ENCODE measurements at places on chromosomes 6 and 20. TPM values are rescaled to one million over a fixed set of nuclear protein-coding genes. Genes with fewer than 3 reads are reported as not detected.

The SCUBE3 gene
- total RNA-seq = 0.22 TPM

The RAB44 gene
- total RNA-seq = 0.35 TPM

The TMEM217 gene
- total RNA-seq = 0.51 TPM

The FLRT3 gene
- 0.06 TPM for total RNA-seq

The GNAS-AS1 gene
- total RNA-seq = 0.42 TPM

The ADGRF4 gene
- not detected for total RNA-seq

The TRIM10 gene
- total RNA-seq = not detected
